Omental fat pad (tissue), 4 donors: ENCODE measurements at places on chromosomes 16 and 17.

DNA sequence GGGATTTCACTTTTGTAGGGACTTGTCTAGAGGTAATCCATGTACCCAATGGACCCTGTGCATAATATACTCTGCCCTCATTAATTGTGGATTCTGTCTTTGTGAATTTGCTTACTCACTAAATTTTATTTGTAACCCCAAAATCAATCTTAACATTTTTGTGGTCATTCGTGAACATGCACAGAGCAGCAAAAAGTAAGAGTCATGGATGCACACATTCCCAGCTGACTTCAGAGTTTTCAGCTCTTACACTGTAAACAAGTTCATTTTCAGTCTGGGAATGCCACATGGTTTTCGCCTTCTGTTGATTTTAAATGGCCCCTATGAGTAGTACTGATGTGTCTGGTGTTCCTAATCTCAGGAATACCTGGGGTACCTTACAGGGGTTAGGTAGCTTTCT lies 24.3 kb downstream of the TAC4 start:
- DNase-seq: no peak

- DNase-seq: no peak
These were observed 2.3 kb downstream of the NUDT16L1 start for GRCh38 chr16:4695473-4696171.

DNA sequence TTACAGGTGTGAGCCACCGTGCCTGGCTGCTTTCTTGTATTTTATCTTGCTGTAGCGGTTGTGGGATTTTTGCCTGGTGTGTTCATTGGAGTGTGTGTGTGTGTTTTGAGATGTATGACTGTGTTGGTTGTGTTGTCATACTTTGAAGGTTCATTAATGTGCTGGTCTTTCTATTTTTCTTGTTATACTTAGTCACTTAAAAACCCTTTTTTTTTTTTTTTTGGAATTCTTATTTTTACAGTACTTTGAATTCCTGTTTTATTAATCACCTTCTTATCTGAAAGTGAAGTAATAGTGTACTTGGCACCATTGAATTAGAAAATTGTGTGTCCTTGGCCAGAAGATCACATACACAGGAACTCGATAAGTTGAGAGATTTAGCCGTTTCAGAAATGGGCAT lies 30.2 kb downstream of the TENT4B start:
- no peak for DNase-seq

GRCh38 chr16:83769397-83770008 lies 38.3 kb upstream of the HSBP1 start:
- DNase-seq: no peak

- no peak for DNase-seq
These were observed 5.9 kb downstream of the ZNF207 start for GRCh38 chr17:32355649-32356377.

GRCh38 chr17:7748076-7748775 lies 30.7 kb downstream of the DNAH2 start:
- no peak for DNase-seq

- no peak for DNase-seq
These were observed 19.3 kb downstream of the CRISPLD2 start for GRCh38 chr16:84839054-84839453.

DNA sequence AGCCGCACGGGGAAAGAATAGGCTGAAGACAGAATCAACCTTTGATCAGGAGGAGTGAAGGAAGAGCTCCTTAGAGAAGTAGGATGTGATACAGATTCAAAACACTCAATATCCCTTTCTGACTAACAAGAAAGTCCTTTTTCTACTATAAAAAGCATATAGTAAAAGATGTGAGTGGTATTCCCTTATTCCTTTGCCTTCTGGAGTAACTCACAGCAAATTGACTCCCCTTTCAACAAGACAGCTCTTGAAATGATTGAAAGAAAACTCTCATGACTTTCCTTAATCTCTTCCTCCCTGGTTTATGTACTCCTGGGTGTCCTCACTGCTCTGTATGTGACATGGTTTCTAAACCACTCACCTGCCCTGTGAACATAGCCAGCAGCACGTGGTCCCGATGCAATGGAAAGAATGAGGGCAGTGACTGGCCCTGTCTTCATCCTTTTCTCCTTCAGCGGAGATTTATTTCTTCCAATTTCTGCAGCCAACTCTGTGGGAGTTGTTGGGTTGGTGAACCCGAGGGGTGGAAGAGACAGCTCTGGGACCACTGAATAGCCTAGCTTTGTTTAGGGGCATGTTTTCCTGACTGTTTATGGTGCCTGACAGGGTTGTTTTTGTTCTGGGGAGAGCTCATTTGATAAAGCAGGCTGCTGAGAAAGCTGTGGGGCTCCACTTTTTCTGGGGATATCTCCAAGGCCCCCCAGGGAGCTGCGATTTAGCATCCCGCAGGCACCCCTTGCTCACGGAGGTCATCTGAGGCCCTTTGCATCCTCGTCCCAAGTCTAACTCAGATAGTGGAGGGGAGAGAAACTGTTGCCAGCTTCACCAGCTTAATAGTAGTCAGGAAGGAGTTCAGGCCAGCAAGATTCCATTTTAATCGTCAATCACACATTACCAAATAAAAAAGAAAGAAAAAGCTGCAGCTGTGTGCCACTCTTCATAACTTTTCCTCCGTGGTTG lies 46.7 kb downstream of the MAP2K6 start:
- DNase-seq: no peak

- DNase-seq: no peak
These were observed 61.4 kb downstream of the ZDHHC7 start for GRCh38 chr16:84949772-84950436.

GRCh38 chr16:65728167-65728566 lies 606.3 kb upstream of the CDH11 start:
- DNase-seq: no peak

DNA sequence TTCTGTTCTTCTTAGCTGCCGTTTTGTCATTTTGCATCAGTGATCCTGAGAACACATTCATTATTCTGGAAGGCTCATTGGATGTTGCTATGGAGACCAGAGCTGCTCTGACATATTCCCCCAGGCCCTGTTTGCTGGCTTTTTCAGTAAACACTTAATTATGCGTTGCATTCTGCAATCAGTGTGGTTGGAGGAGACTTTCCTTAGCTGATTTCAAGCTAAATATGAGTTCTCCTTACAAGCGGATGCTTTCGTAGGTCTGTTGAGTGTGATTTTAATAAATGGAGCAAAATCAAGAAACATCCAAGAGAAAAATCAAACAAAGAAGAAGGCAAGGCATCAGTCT lies 38.2 kb upstream of the NUDT7 start:
- DNase-seq: no peak

DNA sequence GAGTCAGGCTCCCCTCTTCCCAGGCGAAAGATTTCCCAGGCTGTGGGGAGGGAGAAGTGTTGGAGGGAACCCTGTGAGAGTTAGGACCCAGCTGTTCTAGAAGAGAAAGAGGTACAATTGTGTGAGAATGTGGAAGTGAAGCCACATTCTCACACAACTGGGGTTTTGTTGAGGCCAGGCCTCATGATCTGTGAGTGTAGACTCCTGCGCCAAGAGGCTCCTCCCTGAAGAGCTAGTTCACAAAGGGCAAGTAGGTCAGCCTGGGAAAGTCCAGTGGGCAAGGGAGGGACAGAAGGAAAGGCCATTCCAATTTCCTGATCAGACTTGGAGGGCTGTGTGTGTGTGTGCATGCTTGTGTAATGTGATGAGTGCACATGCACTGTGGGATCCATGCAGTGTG lies 15.2 kb downstream of the CD300LF start:
- no peak for DNase-seq

DNA sequence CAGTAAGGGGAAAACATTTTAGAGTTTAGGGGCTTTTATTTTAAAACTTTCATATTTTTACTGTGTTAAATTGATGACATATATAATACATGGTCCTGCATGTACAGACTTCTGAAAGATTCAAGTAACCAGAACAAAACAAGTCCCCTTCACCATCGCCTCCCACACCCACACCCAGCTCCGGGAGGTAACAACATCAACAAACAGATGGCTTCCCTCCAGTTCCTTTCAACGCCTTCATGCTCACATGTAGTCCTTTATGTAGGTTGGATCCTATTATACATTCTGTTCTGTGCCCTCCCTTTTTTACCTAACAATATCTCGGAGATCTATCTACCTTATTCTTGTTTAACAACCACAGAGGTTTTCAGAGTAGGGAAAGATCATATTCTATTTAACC lies 30.5 kb downstream of the GINS3 start:
- no peak for DNase-seq

DNA sequence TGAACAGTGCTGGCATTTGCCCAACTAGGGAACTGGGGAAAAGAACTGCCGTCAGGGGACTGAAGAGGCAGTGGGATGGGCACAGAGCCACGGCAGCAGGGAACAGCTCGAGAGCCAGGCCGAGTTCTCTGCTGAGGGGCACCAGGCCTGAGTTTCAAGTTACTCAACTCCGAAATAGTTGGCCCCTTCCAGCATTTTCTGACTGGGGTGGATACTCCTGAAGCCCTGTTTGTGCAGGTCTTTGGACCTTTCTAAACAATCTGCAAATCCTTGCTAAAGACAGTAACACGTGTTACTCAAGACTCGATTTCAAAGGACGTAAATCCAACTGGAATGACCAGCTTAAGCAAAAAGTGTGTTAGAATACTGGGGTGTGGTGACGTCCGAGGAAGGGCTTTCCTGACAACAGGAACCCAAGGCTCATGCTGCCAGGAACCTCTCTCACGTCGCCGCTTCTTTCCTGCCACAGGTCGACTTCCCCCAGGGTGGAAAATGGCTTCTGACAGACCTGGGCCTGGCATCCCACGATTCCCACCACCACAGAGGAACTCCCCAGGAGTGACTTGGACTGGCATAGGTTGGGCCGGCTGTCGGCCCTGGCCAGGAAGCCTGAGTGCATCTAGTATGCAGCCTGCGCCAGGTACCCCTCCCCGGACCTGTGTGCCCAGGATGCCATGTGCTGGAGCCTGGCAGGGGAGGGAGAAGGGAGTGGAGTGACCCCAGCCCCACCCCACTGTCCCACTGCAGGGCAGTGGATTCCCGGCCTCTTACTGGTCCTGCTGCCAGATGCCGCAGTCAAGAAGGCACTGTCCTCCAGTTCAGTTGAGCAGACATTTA lies 71.9 kb downstream of the N4BP1 start:
- DNase-seq: no peak

DNA sequence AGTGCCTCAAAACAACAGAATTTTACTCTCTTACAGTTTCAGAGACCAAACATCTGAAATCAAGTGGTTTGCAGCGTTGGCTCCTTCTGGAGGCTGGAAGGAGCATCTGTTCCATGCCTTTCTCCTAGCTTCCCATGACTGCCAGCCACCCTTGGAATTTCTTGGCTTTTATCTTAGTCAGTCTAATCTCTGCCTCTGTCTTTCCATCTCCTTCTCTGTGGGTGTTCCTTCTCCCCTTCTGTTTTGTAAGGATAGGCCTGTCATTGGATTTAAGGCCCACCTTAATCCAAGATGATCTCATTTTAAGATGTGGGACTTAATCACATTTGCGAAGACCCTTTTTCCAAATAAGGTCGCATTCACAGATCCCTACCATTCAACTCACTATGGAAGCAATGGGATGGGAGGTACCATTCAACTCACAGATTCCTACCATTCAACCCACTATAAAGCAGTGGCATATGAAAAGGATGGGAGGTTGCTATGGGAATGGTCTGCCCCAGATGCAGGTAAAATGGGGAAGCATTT lies 321.8 kb downstream of the WWOX start:
- no peak for DNase-seq

- DNase-seq: no peak
These were observed 23.1 kb upstream of the BAHCC1 start for GRCh38 chr17:81371910-81372760.

DNA sequence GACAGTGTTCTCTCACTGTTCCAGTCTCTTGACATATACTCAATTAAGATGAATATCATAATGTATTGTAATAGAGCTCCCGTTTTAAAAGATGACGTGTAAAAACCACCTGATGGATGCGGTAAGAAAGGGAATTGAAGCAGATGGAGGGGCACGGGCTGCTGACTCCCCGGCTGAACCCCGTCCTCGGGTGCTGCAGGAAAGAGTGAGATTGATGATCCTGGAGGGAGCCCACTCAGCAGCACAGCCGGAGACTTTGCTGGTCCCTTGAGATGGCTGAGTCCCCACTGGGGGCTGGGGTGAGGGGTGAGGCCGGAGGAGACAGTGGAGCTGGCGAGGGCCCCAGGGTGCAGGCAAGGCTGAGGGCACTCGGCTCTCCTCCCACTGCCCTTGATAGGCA lies 217.4 kb downstream of the RPTOR start:
- no peak for DNase-seq

GRCh38 chr16:88016964-88017363 lies 65.7 kb downstream of the BANP start:
- DNase-seq: no peak

DNA sequence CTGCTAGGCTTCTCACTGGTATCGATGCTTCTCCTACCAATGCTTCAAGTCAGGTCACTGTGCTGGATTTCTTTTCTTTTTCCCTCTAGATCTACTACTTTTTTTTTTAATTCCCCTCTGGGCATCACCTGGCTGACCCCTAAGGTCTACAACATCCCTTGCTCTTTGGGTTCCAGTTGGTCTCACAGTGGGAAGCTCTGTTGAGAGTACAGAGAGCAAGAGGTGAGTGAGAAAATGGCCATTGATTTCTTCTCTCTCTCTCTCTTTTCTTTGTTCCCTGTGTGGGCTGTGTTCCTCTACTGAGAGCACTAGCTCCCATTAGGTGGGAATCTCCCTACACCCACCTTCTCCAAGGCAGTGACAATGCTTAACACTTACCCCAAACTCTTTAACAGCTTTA lies 413.4 kb downstream of the KCNJ2 start:
- no peak for DNase-seq

GRCh38 chr17:67177732-67178131 lies 67.3 kb downstream of the HELZ start:
- no peak for DNase-seq

DNA sequence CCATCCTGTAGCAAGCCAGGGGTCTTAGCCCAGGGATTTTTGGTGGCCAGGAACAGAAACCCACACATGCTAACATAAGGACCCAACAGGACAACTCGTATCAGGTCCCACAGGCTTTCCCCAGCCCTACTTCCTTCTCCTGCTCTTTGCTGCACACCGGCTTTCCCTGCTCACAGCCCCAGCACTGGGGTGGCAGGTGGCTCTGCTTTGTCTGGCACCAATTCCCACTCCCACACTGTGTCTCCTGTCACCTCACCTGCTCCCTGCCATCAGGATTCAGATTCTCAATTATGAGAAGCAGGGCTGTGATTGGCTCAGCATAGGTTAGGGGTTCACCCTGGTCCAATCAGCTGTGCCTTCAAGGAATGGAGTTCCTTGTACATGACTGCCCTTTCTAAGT lies 94.1 kb downstream of the TMEM132E start:
- no peak for DNase-seq
